Right cardiac atrium (tissue), 5 donors: ENCODE measurements at places on chromosomes 13 and 19. TPM values are rescaled to one million over a fixed set of nuclear protein-coding genes. Genes with fewer than 3 reads are reported as not detected.

- DNase-seq, result peak; percentile 48
These were observed 5.4 kb upstream of the RASAL3 start for GRCh38 chr19:15469513-15470297.

DNA sequence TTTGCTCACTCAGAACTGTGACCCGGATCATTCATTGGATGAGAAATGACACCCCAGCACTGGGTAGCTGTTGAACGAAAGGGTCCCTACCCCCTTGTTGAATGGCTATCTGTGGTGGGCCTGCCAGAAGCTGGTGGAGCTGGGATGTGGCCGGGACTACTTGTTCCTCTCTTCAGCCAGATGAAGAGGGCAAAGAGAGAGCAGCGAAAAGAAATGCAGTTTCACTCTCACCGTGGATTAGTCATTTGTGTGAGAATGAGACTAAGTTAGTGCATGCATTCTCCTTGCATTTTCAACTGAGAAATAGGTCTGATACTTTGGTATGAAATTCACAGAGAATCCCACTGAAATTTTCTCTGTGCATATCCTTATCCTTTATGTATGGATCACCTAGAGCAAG, 553.1 kb downstream of the IRS2 start:
- no peak for DNase-seq

DNA sequence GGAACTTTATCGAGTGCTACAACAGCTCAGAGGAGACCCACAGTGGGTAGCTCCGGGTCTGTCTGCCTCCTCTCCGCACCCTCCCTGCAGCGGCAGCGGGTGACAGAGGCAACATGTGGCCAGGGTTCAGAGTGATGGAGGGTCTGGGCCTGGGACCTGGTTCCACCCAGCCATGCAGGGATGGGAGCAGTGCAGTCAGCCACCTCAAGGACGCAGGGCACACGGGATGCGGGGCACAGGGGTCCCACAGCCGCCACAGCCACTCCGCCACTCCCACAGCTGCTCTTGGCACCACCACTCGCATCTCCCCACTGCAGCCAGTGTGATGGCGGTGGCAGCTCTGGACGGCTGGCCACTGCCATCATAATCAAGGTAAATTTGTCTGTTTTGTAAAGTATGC, 892.9 kb downstream of the OLFM4 start:
- DNase-seq, result peak; percentile 41

DNA sequence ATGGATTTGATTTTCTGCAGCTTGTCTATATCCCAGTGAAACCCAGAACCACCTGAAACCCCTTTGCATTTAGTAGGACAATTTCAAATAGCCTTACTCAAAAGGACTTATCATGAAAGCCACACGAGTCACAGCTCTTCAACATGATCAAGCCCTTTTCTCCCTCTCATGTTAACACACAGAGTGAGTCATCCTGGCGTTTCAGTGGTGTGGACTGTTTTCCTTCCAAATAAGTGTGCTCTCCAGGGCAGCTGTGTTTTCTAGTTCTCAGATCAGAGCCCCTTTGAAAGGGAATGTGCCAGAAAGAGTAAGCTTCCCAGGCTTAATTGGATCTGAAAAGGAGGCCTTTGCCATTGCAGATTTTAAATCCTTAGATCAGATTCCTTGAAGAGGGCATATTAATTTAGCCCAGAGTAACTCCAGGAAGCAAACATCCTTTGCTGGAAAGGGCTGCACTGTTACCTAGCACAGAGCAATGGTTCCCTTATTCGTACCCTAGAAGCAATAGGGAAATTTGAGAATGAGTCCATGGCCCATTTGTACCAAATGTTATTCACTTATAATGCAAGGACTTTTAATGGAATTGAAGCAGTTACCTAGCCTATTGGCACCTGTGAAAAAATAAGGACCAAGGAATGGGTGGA, 51.3 kb downstream of the ERICH6B start:
- no peak for DNase-seq

Gene SBSN
- not detected for total RNA-seq

Gene SYNGR4
- not detected for total RNA-seq

Gene APOE
- total RNA-seq, result 82.7 TPM

Gene PGLYRP1
- total RNA-seq, result not detected
